Stimulated activated CD4-positive, alpha-beta T cell treated with anti-CD3 and anti-CD28 coated beads, TNF-alpha, amount 100 ng/mL, for 1 hour (primary cell): ENCODE measurements at places on chromosomes 2 and 18.

DNA sequence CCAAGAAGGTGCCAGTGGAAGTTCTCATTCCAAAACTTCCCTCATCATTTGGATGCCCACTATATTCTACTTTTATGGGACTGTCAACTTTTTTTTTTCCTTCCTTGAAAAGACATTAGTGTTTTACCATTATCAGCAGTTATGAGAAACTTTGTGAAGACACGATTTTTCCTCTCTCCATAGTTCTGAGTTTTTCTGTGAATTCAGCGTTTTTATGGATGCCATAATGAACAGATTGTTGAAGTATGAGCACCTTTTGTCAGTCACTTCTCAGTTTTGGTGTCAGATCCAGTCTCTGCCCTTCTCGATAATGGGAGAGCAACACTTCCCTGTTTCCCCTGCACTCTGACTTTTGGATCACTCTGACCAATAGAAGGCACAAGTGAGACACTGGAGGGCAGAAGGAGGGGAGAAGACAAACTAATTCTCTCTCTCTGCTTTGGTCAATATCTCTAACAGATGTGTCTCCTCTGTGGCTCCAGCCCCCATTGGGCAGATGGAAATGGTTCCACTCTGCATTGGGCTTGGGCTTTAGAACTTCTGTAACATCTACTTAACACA is 53.5 kb upstream of the FN1 start:
- no peak for DNase-seq

DNA sequence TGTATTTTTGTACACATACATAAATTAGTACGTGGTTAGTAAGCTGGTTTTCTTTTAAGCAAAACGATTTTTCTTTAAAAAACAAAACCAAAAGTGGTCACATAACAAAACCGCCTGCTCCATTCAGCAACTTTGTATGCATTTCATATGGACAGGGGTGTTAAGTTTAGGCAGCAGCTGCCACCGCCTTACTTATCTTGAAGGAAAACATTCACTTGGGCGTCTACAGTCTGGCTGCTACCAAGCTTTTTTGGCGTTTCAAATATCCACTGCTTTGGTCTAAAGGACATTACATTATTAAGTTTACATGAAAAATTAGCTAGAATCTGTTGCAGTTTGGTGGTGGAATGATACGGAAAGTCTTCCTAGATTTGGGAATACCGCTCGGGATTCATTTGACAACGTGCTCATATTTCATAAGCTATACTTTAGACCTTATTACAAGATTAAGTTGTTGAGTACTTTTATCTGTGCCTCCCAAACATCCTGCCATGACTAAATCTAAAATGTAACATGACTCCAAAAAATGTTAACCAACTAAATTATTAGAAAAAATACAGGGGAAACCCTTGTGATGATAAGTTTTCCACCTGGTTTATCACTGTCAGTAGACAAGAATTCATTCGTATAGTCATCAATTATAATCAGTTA is 214.8 kb downstream of the NEDD4L start:
- DNase-seq: no peak

DNA sequence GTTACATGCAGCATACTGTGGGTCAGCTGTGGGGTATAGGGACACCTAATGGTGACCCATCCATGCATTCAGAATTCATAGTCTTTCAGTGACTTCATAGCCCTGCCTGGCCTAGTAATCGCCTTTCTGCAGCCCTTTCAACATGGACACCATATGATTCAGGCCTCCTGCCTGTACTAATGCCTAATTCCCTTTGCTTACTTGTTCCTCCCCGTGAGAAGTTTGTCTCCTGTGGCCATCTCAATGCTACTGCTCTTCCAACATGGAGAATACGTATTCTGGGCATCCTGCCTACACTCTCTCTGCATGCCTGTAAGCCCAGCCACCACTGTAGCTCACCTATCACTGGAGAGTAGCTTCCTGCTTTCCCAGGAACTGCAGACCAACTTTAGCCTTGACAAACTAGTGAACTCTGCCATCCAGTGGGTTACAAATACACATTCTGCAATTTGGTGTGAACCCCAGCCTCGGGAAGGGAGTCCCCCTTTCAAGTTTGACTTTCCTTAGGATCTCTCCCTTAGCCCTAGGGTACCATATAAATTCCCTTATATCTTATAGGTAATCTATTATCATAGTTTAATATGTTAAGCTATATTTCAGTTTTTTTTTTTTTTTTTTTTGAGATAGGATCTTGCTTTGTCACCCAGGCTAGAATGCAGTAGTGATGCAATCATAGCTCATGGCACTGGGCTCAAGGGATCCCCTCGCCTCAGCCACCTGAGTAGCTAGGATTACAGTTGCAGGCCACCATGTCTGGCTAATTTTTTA is 22.3 kb downstream of the M1AP start:
- DNase-seq: no peak

DNA sequence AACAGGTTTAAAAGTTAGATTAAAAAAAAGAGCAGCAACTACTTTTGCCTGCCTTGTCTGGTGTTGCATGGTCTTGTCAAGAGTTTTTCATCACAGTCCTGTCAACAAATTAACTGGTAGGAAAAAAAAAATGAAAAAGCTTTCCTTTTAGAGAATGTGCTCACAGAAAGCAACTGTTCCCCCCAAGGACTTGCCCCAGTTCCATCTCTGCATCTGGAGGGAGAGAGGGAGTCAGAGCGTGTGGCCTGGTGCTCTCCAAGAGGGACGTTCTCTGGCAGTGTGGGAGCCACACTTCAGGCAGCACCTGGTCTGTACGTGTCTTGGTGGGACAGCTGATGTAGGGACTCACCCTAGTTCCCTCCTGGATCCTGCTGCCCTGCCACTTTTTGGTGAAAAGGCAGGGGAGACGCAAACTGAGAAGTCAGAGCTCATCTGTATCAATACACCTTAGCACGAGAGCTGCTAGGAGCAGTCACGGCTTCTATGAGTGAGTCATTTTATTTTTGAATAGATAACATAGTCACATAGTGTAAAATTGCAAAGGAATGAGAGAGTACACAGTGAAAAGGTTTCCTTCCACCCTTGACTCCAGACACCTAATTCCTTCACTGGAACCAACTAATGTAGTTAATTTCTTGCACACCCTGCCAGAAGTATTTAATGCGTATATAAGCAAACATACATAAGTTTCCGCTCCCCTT is 172.5 kb upstream of the MGAT5 start:
- no peak for DNase-seq

DNA sequence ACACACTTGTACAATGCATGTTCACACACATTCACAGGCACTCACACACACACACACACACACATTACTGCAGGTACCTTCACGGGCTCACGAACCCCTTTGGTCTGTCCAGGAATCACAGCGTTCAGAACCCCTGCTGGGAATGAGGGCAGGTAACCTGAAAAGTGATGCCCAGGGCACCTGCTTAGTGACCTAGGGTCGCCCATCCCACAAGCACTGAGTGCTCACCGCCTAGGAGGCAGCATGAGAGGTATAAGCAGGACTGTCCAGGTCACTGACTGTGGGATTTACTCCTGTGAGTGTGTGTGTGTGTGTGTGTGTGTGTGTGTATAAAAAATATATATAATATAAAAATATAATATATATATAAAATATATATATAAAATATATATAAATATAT is 150.9 kb downstream of the GALR1 start:
- no peak for DNase-seq

DNA sequence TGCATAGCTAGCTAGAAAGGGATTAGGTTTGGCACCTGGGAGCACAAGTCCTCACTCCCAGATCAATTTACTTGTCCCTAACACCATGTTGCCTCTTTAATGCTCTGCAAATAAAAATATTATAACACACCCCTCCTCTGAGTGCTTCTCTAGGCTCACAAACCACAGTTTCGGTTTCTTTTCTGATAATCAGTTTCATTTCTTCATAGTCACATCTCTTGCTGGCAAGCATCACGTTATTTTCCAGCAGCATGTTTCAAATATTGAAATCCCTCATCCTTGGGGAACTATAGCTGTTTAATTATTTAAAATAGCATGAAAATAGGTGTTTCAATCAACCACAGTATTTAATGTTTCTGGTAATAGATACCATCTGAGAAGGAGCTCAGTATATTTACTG is 13.9 kb upstream of the SMCHD1 start:
- DNase-seq: no peak

- DNase-seq: no peak
Measured at GRCh38 chr18:906416-907114, 1.9 kb downstream of the ADCYAP1 start.

DNA sequence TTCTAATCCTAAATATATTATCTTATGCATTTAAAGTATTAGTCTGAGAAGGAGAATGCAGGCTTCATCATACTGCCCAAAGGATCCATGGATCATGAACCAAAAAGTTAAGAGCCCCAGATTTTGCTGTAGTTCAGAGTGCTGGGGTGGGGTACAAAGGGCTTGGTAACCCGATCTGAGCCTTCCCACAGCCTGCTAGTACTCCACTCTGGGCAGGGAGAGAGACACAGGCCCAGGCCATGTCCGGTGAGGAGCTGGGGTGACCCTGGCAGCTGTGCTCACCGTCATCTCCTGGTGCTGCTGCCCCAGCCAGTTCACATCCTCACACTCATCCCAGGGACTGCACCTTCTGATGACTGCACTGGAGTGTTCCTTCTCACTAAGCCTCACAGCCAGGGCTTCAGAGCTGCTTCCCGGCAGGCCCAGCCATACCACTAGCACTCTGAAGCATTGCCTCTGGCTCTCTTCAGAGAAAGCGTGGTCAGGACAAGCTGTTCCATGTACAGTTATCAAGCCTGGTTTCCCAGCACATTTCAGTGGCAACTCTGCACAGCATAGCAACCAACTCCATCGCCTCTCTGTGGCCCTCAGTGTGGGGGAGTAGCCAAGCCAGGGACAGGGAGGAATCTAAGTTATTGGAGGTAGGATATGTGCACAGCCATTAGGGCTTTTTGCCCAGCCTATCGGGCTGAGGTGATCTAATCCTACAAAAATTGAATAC is 189.0 kb upstream of the CTAGE1 start:
- no peak for DNase-seq

DNA sequence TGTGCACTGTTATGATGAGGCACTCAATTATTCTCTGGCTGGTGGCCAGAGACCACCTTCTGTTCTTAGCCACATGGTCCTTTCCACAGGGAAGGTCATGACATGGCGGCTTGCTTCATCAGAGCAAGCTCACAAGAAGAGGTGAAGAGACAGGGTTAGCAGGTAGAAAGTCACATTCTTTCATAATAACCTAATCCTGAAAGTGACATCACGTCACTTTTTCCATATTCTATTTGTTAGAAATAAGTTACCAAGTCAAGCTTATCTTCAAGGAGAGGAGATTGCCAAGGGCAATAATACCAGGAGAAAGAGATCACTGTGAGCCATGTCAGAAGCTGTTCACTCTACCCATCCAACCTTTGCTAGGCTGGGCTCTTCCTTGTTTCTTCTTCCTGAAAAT is 139.4 kb downstream of the OSR1 start:
- no peak for DNase-seq

GRCh38 chr2:186551323-186552050 is 38.4 kb upstream of the ITGAV start:
- DNase-seq: no peak

DNA sequence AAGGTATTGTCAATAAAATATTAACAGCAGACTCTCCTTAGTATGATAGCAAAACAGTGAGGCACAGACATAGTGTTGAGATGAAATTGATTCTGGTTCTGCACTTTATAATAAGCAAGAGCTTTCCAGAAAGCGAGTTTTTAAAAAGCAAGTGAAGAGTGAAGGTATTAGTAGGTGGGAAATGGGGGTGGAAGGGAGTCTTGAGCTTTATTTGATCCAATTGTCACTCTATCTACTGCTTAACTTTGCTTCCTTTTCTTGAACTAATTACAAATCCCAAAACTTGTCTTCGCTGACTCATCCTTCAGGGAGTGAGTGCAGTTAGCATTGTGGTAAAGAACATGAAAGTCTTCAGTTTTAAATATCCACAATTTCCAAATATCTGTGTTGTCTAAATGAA is 120.6 kb upstream of the BOD1L2 start:
- DNase-seq: no peak

DNA sequence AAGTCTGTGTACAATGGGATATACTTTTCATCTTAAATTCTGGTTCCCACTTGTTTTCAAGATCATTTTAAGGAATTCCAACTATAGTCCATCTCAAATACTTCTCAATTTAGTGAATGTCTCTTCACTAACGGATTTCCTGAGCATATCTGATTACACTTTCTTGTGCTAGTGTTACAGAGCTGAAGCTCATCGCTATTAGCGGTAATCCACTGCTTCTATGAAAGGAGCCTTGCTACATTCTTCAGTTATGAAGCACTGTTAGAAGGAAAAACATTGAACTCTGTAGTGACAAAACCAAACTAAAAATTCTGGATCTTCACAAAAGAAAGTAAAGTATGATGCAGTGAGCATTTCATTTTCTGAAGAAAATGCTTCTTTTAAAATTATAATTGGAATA is 72.0 kb downstream of the AGPS start:
- no peak for DNase-seq

DNA sequence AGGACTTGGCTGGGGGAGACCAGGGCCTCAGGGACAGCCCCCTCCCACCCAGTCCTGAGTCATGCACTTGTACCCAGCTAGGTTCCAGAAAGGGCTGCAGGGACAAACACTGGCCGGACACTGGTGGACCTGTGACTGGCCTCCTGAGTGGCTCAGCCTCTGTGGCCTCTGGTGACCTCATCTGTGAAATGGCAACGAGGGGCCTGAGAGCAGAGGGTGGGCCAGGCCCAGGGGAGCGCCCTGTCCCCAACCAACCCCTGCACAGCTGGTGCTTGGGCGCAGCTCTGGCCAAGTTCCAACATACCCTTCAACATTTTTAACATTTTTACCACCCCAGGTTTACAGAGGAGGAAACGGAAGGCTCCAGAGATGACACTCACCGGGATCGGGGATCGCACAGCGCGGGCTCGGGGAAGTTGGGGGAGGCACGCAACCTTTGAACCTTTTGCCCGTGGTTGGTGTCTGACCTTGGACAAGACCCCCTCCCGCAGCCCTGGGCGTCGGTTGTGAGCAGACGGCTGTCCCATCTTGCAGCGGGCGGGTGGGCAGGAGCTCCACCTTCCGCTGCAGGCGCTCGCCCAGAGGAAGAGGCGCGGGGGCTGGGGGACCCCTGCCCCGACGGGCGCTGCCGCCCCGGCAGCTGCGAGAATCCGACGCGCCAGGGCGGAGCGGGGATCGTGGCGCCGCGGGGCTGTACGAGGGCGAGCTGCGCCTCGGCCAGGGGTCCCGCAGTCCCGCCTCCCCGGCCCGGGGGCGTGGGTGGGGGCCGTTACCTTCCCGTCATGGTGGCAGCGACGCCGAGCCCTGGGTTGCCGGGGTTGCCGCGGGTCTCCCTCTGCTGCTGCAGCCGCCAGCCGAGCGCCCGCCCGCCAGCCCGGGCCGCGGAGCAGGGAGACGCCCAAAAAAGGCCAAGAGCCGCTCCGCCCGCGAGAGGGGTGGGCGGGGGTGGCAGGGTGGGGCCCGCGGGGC is 805 bp downstream of the LIMS2 start:
- DNase-seq: no peak

GRCh38 chr2:45992021-45992740 is 305.0 kb upstream of the EPAS1 start:
- DNase-seq: no peak

GRCh38 chr2:231348173-231348572 is 47.3 kb upstream of the B3GNT7 start:
- no peak for DNase-seq
